Astrocyte (in vitro differentiated cells and primary cell): ENCODE measurements at places on chromosomes 1 and 21. TPM values are rescaled to one million over a fixed set of nuclear protein-coding genes. Genes with fewer than 3 reads are reported as not detected.

GRCh38 chr1:178537382-178538090, 24.6 kb downstream of the TEX35 start:
- peak overlapping the region; percentile 23 for H3K4me3 ChIP-seq
- H3K27ac ChIP-seq: peak overlapping the region; percentile 71
- no peaks in the 10 kb centered on the region for H3K27me3 ChIP-seq
- DNase-seq: no peak
- no peaks in the 10 kb centered on the region for H3K36me3 ChIP-seq

- peak; percentile 36 for DNase-seq
- H3K4me3 ChIP-seq: peak overlapping the region; percentile 18
- H3K27ac ChIP-seq: no peak overlapping the region
- no peaks in the 10 kb centered on the region for H3K36me3 ChIP-seq
- peaks cover 27% of the 10 kb centered on the region for H3K4me1 ChIP-seq
- H3K27me3 ChIP-seq: no peaks in the 10 kb centered on the region
Observed at GRCh38 chr1:165842671-165843129, 15.3 kb downstream of the UCK2 start.

- no peak overlapping the region for H3K27ac ChIP-seq
- H3K4me3 ChIP-seq: no peak overlapping the region
- peaks cover 51% of the 10 kb centered on the region for H3K27me3 ChIP-seq
- no peaks in the 10 kb centered on the region for H3K36me3 ChIP-seq
- no peak for DNase-seq
- H3K4me1 ChIP-seq: no peaks in the 10 kb centered on the region
Observed at GRCh38 chr1:34876406-34876805, 16.9 kb upstream of the SMIM12 start.

GRCh38 chr1:202987922-202988583, 19.1 kb upstream of the TMEM183A start:
- no peaks in the 10 kb centered on the region for H3K4me1 ChIP-seq
- H3K27ac ChIP-seq: no peak overlapping the region
- no peak for DNase-seq
- H3K27me3 ChIP-seq: peaks cover 40% of the 10 kb centered on the region
- H3K36me3 ChIP-seq: no peaks in the 10 kb centered on the region

DNA sequence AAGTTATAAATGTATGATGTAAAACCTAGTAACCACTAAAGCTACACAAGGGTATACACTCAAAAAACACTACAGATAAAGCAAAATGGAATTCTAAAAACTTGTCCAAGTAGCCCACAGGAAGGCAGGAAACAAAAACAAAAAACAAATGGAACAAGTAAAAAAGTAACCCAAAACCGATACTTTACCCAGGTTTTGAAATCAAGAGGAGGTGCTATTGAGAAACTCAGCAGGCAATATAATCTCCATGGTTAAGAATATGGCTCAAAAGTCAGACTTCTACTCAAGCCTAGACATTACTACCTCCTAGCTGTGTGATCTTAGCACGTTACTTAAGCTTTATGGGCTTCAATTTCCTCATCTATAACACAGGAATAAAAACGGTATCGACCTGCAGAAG, 13.3 kb downstream of the RBBP5 start:
- H3K27ac ChIP-seq: no peak overlapping the region
- H3K27me3 ChIP-seq: no peaks in the 10 kb centered on the region
- H3K4me1 ChIP-seq: no peaks in the 10 kb centered on the region
- no peak for DNase-seq
- H3K36me3 ChIP-seq: peaks cover 24% of the 10 kb centered on the region
- H3K4me3 ChIP-seq: no peak overlapping the region

Gene CYP4Z1
- total RNA-seq: not detected in 2 replicates

Gene VAV3
- 1.9 and 2.6 TPM in 2 replicates for total RNA-seq

Gene ALX3
- total RNA-seq: not detected in 2 replicates

DNA sequence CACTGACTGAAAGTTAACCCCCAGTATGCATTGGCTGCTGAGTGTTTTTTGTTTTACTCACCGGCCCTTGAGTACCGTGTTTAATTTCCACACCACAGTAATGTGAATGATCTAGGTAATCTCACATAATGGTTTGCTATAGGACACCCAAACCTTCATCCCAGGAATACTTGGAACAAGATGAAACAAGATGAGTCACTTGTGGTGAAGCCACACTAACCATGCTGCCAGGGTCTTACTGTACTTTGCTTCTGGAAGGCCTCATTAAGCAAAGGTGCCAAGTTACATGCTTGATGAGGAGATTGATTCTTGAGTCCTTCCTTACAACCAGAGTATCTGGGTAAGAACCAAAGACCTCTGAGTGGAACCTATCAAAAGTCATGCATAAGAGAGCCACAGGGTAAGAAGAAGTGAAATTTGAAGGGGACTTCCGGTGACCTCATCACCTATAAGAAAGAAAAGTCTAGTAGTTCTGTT, 163.3 kb downstream of the NRIP1 start:
- H3K4me3 ChIP-seq: no peak overlapping the region
- peaks cover 17% of the 10 kb centered on the region for H3K4me1 ChIP-seq
- H3K36me3 ChIP-seq: no peaks in the 10 kb centered on the region
- DNase-seq: peak; percentile 99
- H3K27ac ChIP-seq: peak overlapping the region; percentile 51

Gene HMGCS2
- total RNA-seq: not detected in 2 replicates

GRCh38 chr21:42396799-42397745, 1.2 kb upstream of the TMPRSS3 start:
- H3K4me1 ChIP-seq: no peaks in the 10 kb centered on the region
- no peaks in the 10 kb centered on the region for H3K27me3 ChIP-seq
- H3K27ac ChIP-seq: no peak overlapping the region
- H3K4me3 ChIP-seq: no peak overlapping the region

DNA sequence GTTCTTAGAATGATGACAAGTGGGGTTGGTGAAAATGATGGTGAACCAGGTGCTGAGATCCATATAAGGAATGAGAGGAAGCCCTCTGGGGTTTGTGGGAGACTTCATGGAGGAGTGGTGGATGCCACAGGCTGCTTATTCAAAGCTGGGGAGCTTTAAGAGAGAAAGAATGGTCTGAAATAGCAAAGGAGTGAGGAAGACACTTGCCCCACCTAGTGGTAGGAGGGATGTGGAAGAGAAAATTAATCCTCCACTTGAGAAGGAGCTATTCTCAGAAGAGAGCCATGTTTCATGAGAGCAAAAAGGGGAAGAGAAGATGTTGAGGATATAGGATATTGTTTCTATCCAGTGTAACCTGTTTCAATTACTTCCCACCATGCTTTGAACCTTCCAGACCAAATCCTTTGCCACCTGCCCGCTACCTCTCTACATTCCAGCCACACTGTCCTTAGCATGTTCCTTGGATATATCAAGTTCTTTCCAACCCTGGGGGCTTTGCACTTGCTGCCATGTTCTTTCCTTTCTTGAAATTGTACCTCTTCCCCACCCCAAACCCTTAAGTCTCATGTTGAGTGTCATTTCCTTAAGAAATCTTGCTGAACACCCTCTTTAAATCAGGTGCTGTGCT, 19.6 kb upstream of the ZNF648 start:
- no peak overlapping the region for H3K4me3 ChIP-seq
- H3K27me3 ChIP-seq: no peaks in the 10 kb centered on the region
- DNase-seq: peak; percentile 10
- H3K4me1 ChIP-seq: no peaks in the 10 kb centered on the region
- no peaks in the 10 kb centered on the region for H3K36me3 ChIP-seq

- H3K27ac ChIP-seq: no peak overlapping the region
- H3K4me3 ChIP-seq: no peak overlapping the region
- peaks cover 15% of the 10 kb centered on the region for H3K4me1 ChIP-seq
- H3K36me3 ChIP-seq: no peaks in the 10 kb centered on the region
Observed at GRCh38 chr1:109786531-109787021, 22.9 kb upstream of the EPS8L3 start.

DNA sequence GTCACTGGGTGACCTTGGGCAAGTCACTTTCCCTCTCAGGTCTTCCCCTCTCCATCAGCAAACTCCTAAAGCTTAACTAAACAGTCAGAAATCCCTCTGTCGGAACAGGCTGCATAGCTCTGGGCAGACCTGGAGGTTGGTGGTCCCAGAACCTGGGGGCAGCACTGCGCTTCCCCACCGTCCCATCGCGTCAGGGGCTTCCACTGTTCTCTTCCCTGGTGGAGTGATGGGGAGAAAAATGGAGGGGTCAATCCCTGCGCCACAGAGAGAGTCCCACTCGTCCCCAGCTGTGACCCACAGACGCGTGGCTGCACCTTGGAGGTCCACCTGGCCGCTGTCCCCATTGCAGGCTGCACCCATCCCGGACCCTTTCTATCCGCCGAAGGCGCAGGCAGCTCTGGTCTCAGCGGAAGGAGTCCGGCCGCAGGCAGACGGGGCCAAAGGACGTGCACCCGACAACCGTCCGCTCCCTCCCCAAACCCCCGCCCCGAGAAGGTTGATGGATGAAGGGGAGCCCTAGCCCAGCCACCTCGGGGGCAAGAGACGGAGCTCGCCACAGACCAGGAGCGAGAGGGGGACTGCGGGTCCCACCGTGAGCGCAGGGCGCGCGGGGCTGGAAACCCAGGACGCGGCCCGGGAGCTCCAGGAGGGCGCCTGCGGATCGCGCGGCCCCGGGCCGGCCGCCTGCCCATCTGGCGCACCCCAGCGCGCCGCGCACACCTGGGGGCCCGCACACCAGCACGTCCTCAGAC, 588 bp upstream of the WNT3A start:
- H3K4me3 ChIP-seq: no peak overlapping the region
- no peaks in the 10 kb centered on the region for H3K4me1 ChIP-seq
- H3K27me3 ChIP-seq: peaks cover 53% of the 10 kb centered on the region
- no peak for DNase-seq
- no peak overlapping the region for H3K27ac ChIP-seq

DNA sequence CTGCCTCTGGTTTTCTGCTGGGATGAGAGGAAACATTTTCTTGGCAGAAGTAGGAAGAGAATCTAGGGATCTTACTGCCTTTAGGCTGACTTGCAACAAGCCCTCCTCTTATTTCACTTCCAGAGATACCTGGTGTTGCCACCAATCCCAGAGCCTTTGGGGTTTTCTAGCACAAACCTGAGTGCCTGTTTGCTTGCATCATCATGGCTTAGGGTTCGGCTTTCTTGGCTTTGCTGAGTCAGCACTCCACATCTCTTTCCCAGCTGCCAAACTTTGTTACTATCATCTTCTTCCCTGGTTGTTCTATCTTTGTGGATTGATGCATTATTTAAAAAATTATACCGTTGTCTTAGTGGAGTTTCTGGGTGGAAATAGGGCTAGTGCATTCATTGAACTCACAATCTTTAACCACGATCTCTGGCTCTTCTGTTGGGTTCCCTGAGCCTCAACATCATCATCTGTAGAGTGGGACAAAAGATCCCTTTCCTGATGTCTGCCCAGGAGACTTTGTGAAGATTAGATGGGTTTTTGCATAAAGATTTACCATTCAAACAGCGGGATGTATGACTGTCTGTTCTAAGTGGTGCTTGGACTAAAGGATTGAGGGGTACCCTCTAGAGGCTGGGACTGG, 76.6 kb upstream of the SELENON start:
- DNase-seq: no peak
- H3K4me1 ChIP-seq: peaks cover 3% of the 10 kb centered on the region
- no peaks in the 10 kb centered on the region for H3K36me3 ChIP-seq
- peaks cover 23% of the 10 kb centered on the region for H3K27me3 ChIP-seq
- H3K27ac ChIP-seq: no peak overlapping the region

DNA sequence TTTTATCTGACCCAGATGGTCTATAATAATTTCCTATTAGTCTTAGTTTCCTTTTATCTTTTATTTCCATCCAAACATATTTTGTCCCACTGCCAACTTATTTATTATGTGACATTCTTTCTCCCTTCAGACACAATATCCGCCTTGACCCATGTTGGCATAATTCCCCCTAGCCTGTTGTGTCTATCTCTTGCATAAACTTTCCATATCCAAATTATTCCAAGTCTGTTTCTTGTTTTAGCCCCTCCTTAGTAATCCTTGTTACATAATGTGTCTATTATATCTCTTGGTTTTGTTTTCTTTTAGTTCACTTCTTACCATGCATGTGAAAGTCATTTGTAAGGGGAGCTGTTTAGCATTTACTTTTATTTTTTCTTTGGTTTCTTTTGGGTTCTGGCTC, 81.6 kb upstream of the CACHD1 start:
- H3K27me3 ChIP-seq: no peaks in the 10 kb centered on the region
- no peaks in the 10 kb centered on the region for H3K4me1 ChIP-seq
- H3K27ac ChIP-seq: no peak overlapping the region
- no peak overlapping the region for H3K4me3 ChIP-seq
- H3K36me3 ChIP-seq: no peaks in the 10 kb centered on the region

GRCh38 chr1:195594773-195595172, 1013.5 kb downstream of the KCNT2 start:
- H3K36me3 ChIP-seq: no peaks in the 10 kb centered on the region
- peaks cover 11% of the 10 kb centered on the region for H3K4me1 ChIP-seq
- H3K4me3 ChIP-seq: no peak overlapping the region
- H3K27me3 ChIP-seq: no peaks in the 10 kb centered on the region
- no peak overlapping the region for H3K27ac ChIP-seq

DNA sequence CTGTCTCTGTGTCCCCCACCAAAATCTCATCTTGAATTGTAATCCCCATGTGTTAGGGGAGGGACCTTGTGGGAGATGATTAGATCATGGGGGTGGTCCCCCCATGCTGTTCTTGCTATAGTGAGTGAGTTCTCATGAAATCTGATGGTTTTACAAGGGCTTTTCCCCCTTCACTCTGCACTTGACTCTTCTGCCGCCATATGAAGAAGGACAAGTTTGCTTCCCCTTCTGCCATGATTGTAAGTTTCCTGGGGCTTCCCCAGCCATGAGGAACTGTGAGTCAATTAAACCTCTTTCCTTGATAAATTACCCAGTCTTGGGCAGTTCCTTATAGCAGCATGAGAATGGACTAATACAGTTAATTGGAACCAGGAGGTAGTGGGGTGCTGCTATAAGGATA, 137.1 kb upstream of the RAB4A start:
- H3K4me1 ChIP-seq: no peaks in the 10 kb centered on the region
- H3K27me3 ChIP-seq: peaks cover 19% of the 10 kb centered on the region
- no peak for DNase-seq
- H3K4me3 ChIP-seq: no peak overlapping the region

Gene PLPP3
- 1.2 and 2.2 TPM in 2 replicates for total RNA-seq

Gene OR2T2
- total RNA-seq: not detected in 2 replicates

DNA sequence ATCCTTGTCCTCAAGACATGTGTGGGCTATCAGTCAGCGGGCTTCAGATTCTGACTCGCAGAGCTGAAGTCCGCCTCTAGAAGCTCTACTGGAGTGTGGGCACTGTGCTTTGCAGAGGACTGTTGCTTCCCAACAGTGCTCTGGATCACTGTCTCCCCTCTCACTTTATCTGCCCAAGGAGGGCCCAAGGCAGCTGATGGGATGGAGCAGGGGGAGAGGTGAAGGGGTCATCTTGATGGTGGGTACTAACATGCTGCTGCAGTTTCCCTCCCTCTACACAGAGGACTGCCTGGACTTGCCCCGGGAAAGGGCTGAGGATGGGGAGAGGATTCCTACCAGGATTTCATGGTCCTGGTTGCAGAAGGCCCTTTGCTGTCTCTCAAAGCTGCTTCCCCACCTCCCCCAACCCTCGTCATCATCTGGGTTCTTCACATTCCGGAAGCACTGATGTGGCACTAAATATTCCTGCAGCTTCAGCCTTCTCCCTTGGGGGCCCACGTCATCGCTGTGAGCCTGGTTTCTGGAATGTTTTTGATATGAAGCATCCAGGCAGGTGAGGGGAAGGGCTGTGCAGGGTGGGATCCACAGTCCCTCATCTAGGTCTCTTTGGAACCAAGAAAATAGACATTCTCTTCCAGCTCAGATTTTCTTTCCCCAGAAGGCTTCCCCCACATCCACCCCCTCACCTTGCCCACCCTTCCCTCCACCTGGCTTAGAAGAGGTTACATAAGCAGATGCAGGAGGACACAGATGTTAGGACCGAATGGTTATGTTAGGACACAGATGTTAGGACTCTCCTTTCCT, 23.2 kb downstream of the NUAK2 start:
- H3K4me1 ChIP-seq: peaks cover 61% of the 10 kb centered on the region
- H3K27ac ChIP-seq: peak overlapping the region; percentile 100
- no peaks in the 10 kb centered on the region for H3K27me3 ChIP-seq
- peak; percentile 97 for DNase-seq
